ENCODE measurements at places on chromosomes 16 and 17.

DNA sequence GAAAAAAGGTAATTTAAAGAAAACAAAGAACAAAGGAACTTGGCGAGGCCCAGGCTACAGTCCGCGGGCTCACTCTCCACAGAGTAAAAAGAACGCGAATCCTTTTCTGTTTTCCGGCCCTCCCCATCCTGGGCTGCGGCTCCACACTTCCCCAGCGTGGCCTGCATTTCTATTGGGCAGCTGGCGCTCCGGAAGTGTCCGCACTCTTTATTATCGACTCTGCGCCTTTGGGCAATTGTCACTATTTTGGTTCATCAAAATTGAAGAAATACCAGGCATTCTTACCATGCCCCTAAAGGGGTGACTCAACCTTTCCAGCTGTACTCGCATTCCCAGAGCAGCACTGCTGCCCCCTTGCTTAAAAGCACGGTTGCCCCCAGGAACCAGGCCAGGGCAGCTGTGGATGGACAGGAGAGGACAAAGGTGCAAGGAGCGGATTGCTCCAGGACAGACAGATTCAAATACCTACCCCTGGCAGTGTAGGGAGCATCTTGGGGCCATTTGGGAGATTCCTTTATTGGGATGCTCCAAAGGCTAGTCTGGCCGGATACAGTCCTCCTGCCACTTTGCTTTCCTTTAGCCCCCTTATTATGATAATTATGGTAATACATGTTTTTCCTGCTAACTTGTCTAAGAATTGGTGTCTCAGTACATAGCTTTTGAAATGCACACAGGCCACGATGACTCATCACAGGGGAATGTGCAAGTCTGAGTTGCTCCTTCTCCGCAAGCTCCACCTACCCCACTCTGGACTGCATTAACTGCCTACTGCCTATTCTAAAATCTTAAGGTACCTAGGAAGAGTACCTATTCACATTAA is 985 bp upstream of the SLFN12 start:
- peak; percentile 51 for DNase-seq

DNA sequence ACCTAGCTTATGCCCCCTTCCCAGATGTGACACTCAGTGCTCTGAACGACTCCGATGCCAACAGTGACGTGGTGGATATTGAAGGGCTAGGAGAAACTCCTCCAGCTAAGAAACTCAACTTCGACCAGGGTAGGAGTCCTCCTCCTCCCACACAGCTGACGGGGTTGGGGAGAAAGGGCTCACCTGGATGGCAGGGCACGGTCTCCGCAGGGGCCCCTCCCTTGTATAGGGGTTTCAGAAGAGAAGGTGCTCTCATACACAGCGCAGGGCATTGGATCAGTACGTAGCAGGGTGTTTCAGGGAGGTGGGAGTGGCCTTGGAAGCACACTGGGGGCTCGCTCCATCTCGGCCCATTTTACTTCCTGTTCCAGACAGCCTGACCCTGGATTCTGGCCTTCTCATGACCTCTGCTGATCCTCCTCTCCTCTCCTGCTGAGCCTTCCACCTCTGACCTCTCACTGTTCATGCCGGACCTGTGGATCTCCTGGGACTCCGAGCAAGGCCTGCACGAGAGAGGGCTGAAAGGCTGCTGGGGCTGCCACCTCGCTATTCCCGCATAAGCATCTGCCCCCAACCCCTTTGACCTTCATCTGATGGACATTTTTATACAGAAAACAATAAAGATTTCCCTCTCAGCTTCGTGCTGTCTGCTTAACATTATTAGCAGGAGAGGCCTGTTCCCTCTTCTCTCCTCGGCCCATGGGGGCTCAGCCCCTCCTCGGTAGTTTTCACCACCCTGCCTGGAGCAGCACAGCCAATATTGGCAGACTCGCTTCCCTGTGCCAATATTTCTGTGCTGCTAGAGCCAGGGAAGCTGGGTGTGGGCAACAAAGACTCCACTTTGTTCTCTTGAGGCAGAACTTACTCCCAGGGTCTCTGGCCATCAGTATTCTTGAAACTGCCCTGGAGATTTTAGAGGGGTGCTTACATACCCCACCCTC is 4.7 kb downstream of the RNASEK start:
- DNase-seq: no peak

DNA sequence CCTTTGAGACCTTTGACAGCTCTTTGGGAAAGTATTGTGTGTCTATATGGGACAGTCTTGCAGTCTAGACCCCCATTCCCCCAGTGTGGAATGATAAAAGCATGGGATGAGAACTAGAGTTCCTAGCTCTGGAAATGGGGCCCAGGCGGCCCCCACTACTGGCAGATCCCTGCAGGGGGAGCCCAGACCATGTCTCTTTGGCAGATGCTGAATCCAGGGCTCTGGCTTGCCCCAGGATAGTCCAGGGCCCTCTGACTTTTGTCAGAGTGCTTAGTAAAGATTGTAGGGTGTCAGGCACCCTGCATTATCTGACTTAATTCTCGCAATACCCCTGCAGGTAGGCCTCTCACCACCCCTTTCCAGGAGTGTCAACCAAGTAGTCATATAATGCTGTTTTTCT is 8.3 kb downstream of the ALKBH5 start:
- DNase-seq: no peak

- DNase-seq: no peak
These were observed 36.5 kb downstream of the GSE1 start for GRCh38 chr16:85649411-85650134.

DNA sequence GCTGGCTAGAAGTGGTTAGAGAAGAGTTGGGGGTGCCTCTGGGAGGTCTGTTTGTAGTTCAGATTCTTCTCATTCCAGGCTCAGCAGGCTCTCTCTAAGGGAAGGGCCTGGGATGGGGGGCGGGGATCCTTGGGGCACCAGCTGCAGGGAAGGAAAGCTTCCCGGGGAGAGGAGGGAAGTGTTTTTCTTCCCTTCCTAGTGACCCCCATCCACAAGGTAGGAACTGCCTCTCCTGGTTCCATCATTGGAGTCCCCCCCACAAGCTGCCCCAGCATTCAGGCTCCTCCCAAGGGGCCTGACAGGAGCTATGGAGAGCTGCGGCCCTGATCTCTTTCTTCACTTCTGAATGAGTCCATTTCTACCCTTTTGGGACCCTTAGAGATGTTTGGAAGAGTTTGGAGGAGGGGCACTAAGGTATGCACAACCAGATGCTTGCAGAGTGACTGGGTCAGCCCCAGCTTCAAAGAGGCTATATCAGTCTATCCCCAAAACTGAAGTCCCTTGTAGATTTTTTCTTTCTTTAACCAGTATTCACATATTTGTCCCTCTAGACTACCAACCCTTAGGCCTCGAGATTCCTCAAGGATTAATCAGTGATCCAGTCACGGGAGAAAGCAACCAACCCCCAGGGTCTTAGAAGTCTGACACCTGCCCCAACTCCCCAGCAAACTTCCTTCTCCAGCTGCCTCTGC is 13.9 kb upstream of the FZD2 start:
- no peak for DNase-seq

All from CD4-positive, alpha-beta T cell treated with Interleukin-1 beta for 1 hour (primary cell).